Stimulated activated naive CD4-positive, alpha-beta T cell (primary cell): ENCODE measurements at places on chromosomes 2 and 18.

DNA sequence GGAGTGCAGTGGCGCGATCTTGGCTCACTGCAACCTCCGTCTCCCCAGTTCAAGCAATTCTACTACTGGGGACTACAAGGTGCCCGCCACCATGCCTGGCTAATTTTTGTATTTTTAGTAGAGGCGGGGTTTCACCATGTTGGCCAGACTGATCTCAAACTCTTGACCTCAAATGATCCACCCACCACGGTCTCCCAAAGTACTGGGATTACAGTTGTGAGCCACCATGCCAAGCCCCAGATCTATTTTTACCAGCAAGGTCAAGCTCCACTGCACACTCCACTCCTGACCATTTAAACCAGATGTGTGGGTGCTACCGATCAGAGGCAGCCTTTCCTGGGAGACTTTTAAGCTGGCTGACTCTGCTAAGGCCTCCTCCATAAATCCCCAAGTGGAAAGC, 67.5 kb upstream of the CD226 start:
- DNase-seq: no peak

DNA sequence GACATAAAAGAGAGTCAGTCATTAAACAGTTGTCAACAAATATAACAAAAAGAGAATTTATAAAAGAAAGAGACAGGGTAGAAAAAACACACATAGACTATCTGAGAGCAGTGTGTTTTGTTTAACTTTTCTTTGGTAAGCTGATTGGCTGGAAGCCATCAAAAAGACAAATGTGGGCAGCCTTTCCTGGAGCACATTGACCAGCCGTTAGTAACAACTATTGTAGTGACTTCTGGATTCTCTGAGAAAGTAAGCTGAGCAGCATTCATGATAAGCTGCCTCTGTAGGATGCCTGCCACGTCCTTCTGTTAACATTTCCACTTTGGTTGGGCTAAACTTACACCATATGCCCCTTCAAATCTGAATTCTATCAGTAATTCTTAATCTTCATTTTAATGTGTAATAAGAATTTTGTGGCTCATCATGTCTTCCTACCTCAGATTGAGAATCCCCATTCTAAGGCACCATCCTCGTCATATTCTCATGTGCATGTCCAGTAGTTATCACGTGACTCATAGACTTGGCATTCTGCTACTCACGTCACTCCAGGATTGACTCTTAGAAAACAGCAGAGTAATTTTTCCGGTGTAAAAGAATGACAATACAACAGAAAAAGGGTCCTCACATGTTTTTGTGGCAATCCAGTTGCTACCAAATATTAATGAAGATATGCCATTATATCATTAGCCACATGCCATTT, 43.4 kb upstream of the DNAJC10 start:
- DNase-seq: no peak

DNA sequence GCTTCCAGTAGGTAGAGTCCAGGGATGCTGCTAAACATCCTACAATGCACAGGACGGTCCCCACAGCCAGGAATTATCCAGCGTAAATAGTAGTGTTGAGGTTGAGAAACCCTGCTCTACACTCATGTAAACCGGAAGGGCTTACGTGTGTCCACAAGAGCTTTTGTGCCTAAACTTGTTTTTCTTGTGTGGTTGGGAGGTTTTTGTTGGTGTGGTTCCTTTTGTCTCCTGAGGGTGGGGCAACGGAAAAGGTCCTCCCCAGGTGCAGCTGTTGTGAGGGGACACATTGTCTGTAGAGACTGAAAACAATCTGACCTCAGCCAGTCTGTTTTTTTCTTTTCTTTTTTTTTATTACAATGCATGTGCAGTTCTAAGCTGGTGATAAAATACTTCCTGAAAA, 72.7 kb upstream of the MGAT5 start:
- peak; percentile 74 for DNase-seq

GRCh38 chr18:1012775-1013174, 108.1 kb downstream of the ADCYAP1 start:
- no peak for DNase-seq

DNA sequence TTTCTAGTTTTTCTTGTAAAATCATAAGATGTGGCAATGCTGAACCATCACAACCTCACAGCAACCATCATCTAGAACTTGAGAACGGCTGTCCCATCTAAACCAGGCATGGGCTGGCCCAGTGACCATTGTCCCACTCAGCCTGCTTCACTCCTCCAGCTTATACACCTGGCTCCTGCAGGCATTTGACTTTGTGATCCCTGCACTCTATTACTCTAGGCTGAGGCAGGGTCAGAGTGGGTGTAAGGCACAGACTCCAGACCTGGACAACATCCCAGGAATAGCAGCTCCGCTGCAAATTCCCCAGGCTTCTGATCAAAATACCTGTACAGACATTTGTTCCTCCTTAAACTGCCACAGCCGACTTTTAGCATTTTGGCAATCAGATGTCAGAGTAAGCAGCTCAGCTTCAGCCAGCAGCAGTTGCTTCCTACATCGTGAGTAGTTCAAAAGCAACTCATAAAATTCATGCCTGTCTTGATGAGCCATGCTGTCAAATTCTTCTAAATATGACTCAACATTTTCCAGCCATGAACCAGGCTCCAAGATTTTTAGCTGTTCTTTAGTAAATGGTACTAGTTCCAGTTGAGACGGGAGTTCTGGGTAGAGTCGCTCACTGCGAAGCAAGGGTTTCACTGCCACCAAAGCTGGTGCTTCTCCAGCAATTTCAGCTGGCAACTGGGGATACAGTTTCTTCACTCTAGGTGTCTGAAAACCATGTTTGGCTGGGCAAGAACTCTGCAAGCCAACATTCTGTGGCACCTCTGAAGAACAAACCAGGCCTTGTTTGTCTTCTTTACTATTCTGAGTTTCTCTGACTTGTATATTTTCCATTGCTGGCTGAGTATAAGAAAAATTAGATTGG, 12.8 kb downstream of the EPG5 start:
- no peak for DNase-seq

- DNase-seq: no peak
Observed at GRCh38 chr2:43642363-43642762, 5.3 kb downstream of the PLEKHH2 start.

- no peak for DNase-seq
Observed at GRCh38 chr2:196513796-196514526, 125.6 kb upstream of the CCDC150 start.

GRCh38 chr2:12612671-12613070, 104.1 kb upstream of the TRIB2 start:
- DNase-seq: no peak

- no peak for DNase-seq
Observed at GRCh38 chr2:164368896-164369295, 252.4 kb downstream of the GRB14 start.

DNA sequence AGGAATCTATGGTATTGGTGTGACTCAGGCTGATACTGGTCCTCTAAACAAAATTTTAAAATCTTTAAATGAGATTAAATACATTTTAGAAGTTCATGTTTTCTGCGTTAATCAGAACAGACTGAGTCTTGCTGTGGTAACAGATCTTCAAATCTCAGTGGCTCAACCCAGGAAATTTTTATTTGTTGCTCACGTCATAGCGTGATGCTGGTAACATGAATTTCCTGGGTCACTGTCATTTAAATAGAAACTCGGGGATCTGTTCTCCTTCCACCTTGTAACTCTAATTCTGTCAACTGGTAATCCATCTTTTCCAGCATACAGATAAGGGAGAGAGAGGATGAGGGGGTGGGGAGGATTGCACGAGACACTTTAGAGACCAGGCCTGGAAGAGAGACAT, 90.0 kb downstream of the CDC42EP3 start:
- DNase-seq: no peak

- DNase-seq: no peak
Observed at GRCh38 chr2:188318161-188318749, 26.6 kb downstream of the GULP1 start.

DNA sequence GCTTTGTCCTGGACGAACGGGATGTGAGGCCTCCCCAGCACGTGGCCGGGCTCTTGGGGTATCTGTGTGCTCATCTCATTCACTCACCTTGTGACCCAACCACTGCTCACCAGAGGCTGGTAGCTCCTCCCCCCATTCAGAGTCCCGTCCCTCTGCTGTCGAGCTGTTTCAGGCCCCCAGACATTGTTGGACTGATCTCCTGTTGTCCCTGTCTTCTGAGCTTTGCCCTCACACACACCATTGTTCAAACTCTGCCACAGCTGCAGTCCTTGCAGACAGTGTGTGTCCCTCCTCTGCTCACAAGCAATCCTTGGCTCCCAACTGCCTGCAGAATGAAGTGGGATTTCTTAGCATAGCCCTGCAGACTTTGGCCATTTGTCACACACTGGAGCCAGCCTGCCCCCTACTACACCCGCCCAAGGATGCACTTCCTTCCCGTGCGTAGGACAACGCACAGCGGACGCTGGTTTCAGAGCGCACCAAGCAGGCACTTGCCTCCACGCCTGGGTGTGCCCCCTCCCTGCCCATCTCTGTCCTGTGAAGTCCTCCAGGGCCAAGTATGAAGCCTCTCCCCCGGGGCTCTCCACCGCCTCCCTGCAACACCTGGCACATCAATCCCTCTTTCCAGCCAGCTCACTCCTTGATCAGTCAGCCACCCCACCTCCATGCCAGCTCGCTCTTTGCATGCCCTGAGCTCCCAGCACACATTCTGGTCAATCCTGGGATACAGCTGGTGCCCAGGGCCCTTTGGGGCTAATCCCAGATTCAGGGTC, 16.5 kb upstream of the PRLH start:
- DNase-seq: no peak

GRCh38 chr2:238845583-238846377, 2.1 kb upstream of the TWIST2 start:
- DNase-seq: no peak

- peak; percentile 35 for DNase-seq
Observed at GRCh38 chr2:232761301-232761907, 15.0 kb downstream of the KCNJ13 start.

GRCh38 chr2:84732897-84733778, 147.7 kb downstream of the TRABD2A start:
- DNase-seq: no peak

- DNase-seq: no peak
Observed at GRCh38 chr2:235135990-235136561, 184.3 kb downstream of the SH3BP4 start.

- DNase-seq: no peak
Observed at GRCh38 chr2:222912117-222912516, 51.3 kb downstream of the ACSL3 start.

DNA sequence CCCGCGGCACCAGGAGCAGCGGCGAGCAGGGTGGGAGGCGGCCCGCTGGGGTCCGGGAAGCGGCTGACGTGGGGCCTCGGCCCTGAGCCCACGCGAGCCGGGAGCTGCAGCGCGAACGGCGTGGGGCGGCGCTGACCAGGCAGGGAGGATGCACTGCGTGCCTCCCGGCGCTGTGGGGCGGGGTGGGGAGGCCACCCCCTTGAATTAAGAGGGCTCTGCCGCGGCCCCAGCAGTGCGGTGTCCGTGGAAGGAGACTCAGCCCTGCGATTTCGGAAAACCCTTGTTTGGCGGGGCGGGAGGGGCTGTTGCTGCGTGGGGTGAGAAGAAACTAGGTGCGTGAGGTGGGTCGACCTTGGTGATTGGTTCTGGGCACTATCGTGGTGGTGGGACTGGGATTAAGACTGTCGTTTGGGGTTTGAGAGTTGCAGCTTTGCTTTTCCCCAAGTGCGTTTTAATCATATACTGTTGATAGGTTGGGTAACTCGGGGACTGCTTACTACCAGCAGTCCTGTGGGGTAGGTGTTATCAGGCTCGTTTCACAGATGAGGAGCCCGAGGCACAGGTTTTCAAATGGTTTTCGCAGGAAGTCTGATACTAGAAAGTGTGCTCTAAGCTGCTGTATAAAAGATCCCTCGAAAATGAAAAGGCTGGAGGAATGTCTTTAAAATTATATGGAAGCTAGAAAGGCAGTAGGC, 722 bp downstream of the ACSL3 start:
- DNase-seq: peak; percentile 39

- DNase-seq: no peak
Observed at GRCh38 chr2:104862058-104862941, 8.4 kb downstream of the POU3F3 start.

- DNase-seq: no peak
Observed at GRCh38 chr18:25239581-25240419, 112.2 kb downstream of the ZNF521 start.

- no peak for DNase-seq
Observed at GRCh38 chr18:3874125-3874524, 424.2 kb downstream of the TGIF1 start.

- DNase-seq: no peak
Observed at GRCh38 chr2:43207553-43208300, 18.7 kb downstream of the ZFP36L2 start.

DNA sequence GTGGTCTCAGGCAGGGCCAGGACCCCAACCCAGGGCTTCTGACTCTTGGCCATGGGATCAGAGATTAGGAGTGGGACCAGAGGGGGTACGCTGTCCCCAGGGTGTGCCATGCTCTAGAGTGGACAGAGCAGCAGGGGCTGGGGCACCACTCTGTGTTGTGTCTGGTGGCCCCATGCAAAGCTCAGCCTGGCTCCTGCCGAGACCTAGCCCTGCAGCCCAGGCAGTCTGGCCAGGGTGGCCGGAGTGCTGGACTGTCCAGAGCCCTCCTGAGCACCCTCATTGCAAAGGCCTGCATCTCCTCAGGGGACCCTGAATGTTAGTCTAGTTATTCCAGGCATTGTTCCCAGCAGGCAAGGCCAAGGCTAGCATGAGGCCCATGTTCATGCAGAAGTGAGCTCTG, 162.3 kb downstream of the TNS1 start:
- no peak for DNase-seq

- no peak for DNase-seq
Observed at GRCh38 chr2:219856602-219857001, 229.2 kb downstream of the SLC4A3 start.

DNA sequence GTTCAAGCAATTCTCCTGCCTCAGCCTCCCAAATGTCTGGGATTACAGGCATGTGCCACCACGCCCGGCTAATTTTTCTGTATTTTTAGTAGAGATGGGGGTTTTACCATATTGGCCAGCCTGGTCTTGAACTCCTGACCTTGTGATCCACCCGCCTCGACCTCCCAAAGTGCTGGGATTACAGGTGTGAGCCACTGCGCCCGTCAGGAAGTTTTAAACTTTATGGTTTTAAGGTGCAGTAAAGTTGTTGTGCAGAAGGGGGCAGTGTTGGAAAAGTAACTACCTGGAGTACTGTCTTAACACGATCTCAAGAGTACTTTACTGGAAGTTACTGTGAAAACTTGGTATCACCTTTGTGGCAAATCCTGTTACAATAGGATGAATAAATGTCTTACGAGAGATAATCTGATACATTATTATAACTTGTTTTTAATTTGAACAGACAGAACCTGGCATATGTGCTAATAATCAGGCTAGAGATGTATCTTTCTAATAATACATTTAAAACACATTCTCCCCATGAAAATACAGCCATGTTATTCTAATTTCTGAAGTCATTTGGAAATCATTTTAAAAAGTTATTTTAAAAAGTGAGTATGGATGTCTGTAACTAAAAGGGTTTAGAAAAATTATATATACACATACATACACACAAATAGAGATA, 10.8 kb downstream of the SPDYA start:
- peak; percentile 77 for DNase-seq

DNA sequence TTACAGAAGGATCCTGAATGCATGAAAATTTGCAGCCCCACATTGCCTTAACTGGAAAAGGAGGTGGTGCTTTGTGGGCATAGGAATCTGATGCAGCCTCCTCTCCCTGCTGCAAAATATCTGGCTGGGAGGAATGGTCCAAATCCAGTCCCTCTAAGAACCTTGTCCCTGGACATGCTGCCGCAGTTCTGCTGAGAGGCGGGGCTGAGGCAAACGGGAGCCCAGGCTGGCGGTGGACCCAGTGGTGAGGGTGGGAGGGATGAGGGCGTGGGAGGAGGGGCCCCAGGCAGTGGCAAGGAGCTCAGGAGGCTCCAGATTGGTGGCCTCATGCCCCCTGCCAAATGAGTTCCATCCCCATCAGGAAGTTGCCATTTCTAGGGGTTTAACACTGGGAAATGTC, 36.2 kb downstream of the ZAP70 start:
- DNase-seq: no peak
